ENCODE measurements at places on chromosomes 5 and 9.

- DNase-seq, result no peak
These were observed 56.5 kb downstream of the RXRA start for GRCh38 chr9:134382733-134383132.

GRCh38 chr5:149617760-149618306 is 36.5 kb downstream of the ARHGEF37 start:
- no peak for DNase-seq

DNA sequence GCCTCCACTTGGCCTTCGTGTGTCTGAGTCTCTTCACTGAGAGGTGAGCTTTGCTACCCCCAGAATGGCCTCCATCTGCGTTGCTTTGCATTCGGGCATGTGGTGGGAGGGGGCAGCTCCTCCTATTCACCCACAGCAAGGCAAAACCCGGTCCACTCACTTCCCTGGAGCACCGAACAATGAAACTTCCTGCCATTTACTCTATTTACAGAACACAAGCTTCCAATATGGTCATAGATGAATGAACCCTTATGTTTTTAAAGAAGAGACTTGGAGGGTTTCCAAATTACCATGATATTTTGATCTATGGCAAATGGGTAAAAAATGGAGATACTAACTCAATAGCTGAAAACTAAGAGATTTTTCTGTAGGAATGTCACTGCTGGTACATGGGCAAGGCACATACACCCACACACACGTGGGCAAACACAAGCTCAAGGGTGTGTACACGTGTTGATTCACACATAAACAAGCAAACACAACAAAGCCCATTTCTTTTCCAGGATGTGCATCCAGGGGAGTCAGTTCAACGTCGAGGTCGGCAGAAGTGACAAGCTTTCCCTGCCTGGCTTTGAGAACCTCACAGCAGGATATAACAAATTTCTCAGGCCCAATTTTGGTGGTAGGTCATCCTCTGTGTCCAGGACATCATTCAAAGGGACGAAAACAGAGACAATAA is 5.2 kb downstream of the GABRP start:
- peak; percentile 12 for DNase-seq

DNA sequence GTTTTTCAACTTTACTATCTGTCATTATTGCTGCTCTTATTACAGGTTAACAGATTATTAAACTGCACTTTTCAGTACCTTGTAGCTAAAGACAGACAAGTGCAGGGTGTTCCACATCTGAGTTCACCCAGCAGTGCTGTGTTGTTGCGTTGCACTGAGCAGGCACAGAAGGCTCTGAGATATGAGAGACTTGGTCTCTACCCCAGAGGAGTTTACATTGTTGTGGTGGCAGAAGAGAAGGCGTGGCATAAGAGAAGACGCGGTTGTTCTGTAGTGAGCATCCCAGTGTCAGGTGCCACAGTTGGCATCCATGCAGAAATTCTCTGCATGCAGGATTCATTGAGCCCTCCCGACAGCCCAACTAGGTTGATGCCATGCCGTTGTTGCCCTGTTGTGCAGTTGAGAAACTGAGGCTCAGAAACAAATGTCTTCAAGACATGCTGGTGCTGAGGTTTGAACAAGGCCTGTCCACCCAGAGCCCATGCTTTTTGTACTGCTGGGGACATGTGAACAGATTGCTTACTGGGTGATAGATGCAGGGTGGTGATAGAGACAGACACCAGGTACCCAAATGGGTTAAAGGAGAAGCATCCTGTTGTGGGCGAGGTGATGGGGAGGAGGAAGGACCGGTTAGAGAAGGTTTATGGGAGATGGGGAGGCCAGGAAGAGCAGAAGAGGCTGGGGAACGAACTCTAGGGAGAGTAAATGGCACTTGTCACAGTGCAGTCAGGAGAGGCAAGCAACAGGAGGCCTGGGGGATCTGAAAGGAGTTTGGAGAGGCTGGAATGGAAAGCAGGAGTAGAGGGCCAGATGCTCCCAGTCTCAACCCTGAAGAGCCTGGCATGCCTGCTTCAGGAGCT is 8.2 kb downstream of the ABL1 start:
- DNase-seq, result no peak

DNA sequence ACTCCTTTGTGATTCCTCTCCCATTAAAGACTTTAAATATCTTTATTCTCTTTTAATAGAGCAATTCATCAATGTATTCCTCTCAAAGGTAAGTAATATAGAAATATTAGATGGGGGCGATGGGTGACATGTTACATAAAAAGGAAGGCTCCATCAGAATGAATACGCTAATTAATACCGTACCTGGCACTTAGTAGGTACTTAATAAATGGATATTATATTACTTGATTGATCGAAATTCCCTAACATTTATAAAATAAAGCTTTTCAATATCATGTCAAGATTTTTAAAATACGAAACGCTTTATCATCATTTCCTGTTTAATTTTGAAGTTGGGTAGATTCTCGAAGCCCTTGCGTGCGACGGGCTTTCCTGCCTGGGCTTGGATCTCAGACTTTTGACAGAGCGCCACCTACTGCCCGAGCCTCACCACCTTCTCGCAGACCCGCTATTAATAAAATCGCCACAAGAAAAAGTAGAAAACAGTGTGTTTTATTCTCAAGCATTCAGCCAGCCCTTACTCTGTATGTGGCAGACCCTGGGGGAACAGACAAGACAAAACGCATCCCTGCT is 99.4 kb downstream of the C5orf15 start:
- peak; percentile 60 for DNase-seq

- DNase-seq, result no peak
These were observed 3.5 kb downstream of the BOD1 start for GRCh38 chr5:173612948-173613347.
